Dorsolateral prefrontal cortex (tissue), 122 donors: ENCODE measurements at places on chromosomes 1 and 21. TPM values are rescaled to one million over a fixed set of nuclear protein-coding genes. Genes with fewer than 3 reads are reported as not detected.

Gene DMRTA2
- total RNA-seq, result 0.22 TPM

Gene TRIM67
- 1.8 TPM for total RNA-seq

Gene CHI3L1
- total RNA-seq, result 114 TPM

Gene NR1I3
- not detected for total RNA-seq

Gene SPRR2A
- total RNA-seq, result not detected

Gene UTS2
- total RNA-seq, result not detected

Gene ZBTB8B
- 1.7 TPM for total RNA-seq

Gene PCP4L1
- total RNA-seq, result 26.8 TPM

Gene PRRX1
- 30.7 TPM for total RNA-seq

Gene FABP3
- 87.3 TPM for total RNA-seq

Gene TRIM63
- not detected for total RNA-seq

Gene KRTAP10-7
- not detected for total RNA-seq

Gene GBP7
- total RNA-seq, result not detected

Gene MYOG
- not detected for total RNA-seq

Gene ATP6V1G3
- not detected for total RNA-seq

Gene EPHB2
- 14.8 TPM for total RNA-seq

Gene MIA3
- 72.7 TPM for total RNA-seq

Gene KIF14
- total RNA-seq, result 0.10 TPM

Gene KCNK2
- total RNA-seq, result 9.0 TPM

Gene CFAP126
- total RNA-seq, result 1.4 TPM

Gene MARK1
- 35.1 TPM for total RNA-seq

Gene FDPS
- 123 TPM for total RNA-seq

Gene GJA5
- 4.8 TPM for total RNA-seq

Gene HCN3
- total RNA-seq, result 11.0 TPM

Gene HUNK
- total RNA-seq, result 10.3 TPM

Gene FUBP1
- 134 TPM for total RNA-seq

Gene BTG3
- total RNA-seq, result 16.9 TPM

Gene FAM151A
- total RNA-seq, result not detected

Gene FALEC
- 1.2 TPM for total RNA-seq

Gene NBPF26
- 23.6 TPM for total RNA-seq
